Natural killer cell (primary cell): ENCODE measurements at places on chromosomes 6 and 20.

- DNase-seq, result no peak
Measured at GRCh38 chr20:62232194-62232593, 6.1 kb upstream of the OSBPL2 start.

GRCh38 chr6:148069256-148069655 is 273.4 kb upstream of the SASH1 start:
- DNase-seq, result no peak

GRCh38 chr6:159056899-159057298 is 12.1 kb upstream of the TAGAP start:
- DNase-seq, result no peak

- DNase-seq, result no peak
Measured at GRCh38 chr20:50153153-50153499, 397 bp downstream of the PEDS1 start.

- no peak for DNase-seq
Measured at GRCh38 chr6:12148841-12149240, 136.7 kb downstream of the HIVEP1 start.

DNA sequence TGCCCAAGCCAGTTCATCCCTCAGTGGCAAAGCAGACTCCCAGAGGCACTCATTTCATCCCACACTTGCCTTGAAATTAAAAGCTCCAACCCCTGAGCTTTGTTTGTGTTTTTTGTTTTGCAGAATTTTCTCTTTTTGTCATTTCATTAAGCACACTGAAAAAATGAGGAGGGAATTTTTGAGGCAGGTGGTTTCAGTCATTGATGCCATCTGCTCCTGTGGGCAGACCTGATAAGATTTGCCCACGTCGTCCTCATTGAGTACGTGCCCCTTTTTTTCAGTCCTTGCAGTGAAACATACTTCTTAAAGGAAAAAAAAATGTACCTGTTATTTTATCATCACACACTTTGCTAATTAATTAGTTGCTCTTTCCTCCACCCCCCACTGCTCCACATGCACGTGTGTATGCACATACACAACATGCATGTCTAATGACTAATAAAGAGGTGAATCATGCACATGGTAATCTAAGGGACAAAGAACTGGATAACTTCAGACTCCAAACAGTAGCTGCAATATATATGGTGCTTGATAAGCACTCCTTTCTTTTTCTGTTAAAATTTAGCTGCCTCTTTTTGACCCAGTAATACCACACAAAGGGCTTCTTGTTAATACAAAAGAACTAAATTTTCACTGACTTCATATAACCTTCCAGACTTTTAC is 102.1 kb upstream of the TMEM181 start:
- no peak for DNase-seq

DNA sequence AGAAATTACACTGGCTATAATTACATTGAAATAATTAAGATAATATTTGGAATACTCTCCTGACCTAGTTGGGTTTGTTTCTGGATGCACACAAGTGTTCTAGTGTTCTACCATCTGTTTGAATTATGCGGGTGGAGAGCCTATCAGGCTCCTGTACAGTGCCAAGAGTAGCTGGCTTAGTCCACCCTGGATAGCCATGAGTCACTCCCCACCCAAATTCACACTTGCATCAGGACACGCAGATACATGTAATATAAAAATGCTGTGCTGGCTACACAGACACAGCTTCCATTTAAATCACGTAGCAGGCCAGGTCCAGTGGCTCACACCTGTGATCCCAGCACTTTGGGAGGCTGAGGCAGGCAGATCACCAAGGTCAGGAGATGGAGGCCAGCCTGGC is 686.2 kb upstream of the SLC35B3 start:
- DNase-seq, result no peak

DNA sequence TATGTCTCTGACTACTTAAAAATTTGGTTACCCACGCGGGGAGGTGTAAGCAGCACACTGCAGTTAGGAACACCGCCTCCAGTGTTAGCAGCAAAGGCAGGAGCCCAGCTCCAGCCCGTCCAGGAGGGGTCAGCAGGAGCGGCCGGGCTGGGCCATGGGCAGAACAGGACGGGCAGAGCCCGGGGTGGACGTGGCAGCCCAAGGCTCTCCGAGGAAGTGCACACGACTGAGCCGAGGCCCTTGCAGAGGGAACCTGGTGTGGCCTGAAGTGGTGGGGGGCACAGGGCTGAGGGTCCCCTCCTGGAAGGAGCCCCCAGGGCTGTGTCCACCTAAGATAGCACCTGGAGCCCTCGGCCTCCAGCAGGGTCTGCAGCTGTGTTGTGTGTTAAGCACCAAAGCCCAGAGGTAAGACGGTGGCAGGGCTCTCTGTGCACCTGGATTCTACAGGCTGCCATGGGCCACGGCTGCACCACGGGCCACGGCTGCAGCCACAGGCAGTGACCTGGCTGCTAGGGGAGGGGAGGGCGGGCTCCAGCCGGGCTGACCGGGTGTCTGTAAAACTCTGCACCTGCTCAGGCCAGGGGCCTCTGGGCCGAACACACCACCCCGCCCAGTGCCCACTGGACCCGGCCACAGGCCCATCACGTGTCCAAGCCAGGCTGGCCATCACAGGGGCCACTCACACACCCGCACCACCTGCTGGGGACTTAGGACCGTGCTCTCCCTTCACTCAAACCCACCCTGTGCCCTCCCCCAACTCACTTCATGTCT is 6.6 kb downstream of the SLC2A4RG start:
- no peak for DNase-seq

GRCh38 chr6:167292301-167293087 is 1.4 kb downstream of the UNC93A start:
- no peak for DNase-seq

DNA sequence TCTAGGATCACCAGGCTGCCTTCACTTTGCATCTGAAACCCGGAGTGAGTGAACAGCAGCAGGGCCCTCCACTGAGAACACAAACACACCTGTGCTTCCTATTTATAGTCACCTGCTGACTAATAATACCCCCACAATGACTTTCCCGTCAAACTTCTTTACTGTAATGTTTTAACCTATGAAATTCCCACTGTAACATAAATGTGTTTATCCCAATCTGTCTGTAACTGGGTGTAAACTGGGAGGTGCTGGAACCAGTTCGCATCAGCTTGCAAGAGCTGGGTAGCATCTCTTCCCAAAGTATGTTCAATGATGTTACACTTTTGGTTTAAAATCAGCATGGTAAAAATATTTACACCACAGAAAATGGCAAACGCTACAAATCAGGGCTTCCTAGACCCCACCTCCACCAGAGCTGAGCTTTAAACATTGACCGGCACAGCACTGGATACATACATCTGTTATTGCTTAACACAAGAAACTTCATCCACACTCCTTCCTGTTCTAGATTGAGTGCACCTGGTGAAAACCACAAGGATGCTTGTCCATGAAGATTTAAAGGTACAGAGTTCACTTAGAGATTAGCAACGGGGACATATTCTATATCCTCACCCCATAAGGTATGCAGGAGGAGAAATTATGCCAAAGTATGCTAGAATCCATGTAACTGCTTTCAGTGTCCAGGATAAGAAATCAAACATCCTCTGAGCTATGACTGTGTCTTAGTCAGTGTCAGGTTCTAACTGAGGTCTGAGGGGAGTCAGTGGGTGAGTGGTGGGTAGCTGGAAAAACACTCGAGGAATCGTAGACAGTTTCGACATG is 79.0 kb downstream of the ALDH8A1 start:
- no peak for DNase-seq

DNA sequence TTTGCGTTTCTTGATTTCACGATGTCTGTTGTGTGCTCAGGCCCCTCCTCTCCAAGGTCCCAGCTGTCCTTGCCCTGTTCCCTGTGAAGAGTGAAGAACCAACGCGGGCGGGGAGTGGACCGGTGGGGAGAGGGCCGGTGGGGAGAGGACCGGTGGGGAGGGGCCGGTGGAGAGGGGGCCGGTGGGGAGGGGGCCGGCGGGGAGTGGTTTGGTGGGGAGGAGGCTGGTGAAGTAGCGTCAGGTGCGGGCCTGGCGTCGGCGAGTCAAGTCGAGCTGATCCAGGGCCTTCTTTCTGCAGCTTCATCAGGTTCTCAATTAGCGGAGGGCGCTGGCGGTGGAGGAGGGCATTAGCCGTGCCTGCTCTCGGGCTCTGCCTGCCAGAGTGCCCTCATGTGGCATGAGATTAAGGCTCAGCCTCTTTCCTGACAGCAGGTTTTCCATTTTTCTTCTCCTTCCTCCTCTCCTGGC is 21.2 kb upstream of the BHLHE23 start:
- DNase-seq, result peak; percentile 45

DNA sequence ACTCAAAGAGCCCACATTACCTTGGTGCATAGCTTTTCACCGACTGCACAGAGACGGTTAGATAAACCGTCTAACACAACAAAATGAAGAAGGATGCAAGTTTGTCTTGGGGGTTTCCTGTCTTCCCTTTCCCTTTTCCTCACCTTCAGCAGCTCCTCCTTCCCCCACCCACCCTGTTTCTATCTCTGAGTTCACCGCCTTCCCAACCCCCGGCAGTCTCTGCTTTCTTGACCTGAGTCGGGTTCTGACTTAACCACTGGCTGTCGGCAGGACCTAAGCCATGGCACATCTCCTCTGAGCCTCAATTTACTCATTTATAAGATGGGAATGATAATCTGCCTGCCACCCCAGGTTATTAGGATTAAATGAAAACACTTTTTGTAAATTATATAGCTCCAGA is 25.8 kb upstream of the CNKSR3 start:
- DNase-seq, result no peak

DNA sequence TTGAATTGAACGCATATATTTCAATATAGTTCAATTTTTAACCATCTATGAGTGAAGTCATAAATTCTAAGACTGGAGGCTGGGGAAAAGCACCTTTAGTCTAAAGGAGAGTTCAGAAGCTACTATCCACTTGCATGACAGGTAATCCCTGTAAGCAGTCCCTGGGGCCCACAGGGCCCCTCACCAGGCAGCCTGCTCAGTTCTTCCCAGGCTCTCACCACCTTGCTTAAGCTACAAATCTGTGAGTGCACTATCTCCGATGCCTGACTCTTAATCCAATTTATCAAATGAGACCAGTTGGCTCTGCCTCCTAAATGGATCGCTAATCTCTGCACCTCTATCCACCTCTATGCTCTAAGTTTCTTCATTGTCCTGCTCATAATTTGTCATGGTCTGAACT is 413.8 kb downstream of the PTPRT start:
- DNase-seq, result no peak

- no peak for DNase-seq
Measured at GRCh38 chr20:55174172-55174571, 698.8 kb downstream of the DOK5 start.

- no peak for DNase-seq
Measured at GRCh38 chr6:48765352-48765961, 654.5 kb upstream of the PTCHD4 start.

- no peak for DNase-seq
Measured at GRCh38 chr6:84771125-84771755, 6.8 kb upstream of the TBX18 start.

GRCh38 chr6:136551103-136551502 is 881 bp upstream of the MAP7 start:
- peak; percentile 9 for DNase-seq

GRCh38 chr6:168877821-168878282 is 375.8 kb downstream of the THBS2 start:
- peak; percentile 53 for DNase-seq

- no peak for DNase-seq
Measured at GRCh38 chr20:23584434-23585199, 16.3 kb upstream of the CST9L start.

DNA sequence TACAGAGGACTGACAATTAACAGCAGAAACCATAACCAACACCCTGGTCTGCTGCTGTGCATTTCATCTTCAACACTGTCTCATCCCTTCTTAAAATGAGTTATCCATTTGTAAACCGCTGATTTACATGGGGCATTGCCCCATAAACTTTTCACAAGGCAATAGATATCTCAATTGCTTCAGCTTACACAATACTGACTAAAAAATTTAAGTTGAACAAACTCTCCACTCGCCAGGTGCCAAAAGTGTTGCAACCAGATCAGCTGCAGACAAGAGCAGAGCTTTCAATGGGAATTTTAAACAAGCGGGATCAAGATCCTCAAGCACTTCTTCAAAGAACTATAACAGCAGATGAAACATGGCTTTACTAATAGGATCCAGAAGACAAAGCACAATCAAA is 183.0 kb downstream of the TASP1 start:
- no peak for DNase-seq

DNA sequence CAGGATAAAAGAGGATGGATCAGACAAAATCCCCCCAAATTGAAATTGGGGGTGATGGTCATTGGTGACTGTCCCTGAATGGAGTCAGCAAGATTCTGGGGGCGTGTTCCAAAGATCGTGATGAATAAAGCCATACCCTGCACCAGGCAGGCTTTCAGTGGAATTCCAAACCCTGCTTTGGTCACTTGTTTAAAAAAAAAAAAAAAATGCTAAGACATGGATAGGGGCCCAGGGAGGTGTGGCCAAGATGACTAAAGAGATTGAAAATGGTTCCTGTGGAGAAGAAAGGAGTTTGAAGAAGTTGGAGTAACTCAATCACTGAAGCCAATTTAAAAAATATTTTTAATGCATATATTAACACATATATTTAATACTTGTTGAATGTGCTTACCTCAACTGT is 161.4 kb upstream of the KCNG1 start:
- no peak for DNase-seq

DNA sequence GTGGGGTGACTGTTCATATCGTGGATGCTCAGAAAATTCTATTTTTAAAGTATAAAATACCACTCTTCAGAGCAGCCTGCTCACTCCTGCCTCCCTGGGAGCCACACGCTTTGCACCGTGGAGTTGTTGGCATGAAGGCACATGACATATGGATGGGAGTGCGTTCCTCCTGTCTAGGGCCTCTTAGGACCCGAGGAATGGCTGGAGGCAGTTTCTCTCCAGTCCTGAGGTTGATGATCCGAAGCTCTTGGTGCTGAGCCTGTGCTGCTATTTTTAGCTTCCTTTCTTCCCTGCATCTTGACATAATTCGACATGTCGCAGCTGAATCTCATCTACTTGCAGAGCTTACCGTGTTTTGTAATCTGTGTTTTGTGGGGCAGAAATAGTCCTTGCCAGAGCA is 73.9 kb downstream of the PHACTR3 start:
- no peak for DNase-seq

- no peak for DNase-seq
Measured at GRCh38 chr20:62055106-62055861, 10.4 kb downstream of the TAF4 start.

DNA sequence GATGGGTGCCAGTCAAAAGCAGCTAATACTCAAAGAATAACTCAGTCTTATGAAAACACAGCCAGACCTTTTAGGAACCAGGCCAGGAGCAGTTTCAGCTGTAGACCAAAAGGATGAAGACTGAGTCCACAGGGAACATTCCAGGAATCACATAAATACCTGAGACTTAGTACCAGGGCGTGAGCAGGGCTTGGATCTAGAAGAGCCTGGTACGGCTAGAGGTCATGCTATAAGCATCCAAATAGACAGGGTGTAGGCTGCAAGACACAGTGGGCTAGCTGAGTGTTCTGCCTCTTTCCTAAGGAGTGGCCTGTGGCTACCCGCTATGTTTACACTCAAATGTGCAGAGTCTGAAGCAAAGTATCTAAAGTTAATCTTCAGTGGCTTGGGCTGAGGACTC is 29.5 kb upstream of the LRRC1 start:
- DNase-seq, result no peak

GRCh38 chr6:144268794-144269349 is 16.3 kb upstream of the UTRN start:
- no peak for DNase-seq
